ENCODE measurements at places on chromosomes 1 and 21. TPM values are rescaled to one million over a fixed set of nuclear protein-coding genes. Genes with fewer than 3 reads are reported as not detected.

DNA sequence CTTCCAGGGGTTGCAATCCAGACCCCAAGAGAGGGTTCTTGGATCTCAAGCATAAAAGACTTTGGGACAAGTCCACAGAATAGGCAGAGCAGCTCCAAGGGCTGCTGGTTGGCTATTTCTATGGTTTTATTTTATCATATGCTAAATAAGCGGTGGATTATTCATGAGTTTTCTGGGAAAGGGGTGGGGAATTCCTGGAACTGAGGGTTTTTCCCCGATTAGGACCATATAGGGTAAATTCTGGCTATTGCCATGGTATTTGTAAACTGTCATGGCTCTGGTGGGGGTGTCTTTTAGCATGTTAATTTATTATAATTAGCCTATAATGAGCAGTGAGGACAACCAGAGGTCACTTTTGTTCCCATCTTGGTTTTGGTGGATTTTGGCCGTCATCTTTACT, 270.9 kb upstream of the PLXNA2 start:
- no peak for DNase-seq

The MYOM3 gene
- 409 TPM for total RNA-seq

DNA sequence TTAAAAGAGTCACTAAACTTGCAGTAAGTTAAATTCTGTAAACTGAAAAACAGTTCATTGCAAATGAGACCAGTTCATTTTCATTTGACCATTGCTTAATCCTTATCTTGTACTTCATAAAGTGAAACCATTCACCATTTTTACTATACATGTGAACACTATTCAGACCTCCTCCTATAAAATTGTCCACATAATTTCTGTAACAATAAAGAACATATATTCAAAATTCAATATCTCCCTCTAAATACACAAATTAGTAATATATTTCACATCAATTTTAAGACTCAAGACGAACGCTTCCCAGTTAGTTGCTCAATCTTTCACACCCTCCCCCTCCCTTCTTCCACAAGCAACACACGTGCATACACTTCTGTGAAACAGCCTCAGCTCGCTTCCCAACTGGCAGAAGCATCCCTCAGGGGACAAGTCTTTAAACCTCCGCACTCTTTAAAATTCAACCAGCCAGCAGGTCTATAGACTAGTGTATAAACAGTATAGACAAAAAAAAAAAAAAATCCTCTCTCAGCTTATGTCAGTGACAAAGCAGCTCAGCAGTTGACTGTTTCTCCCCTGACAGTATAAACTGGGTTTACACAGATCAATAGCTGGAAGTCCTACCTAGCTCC, 99.6 kb downstream of the DENND1B start:
- DNase-seq, result peak; percentile 30

GRCh38 chr21:25062061-25062460, 545.2 kb downstream of the MRPL39 start:
- no peak for DNase-seq

DNA sequence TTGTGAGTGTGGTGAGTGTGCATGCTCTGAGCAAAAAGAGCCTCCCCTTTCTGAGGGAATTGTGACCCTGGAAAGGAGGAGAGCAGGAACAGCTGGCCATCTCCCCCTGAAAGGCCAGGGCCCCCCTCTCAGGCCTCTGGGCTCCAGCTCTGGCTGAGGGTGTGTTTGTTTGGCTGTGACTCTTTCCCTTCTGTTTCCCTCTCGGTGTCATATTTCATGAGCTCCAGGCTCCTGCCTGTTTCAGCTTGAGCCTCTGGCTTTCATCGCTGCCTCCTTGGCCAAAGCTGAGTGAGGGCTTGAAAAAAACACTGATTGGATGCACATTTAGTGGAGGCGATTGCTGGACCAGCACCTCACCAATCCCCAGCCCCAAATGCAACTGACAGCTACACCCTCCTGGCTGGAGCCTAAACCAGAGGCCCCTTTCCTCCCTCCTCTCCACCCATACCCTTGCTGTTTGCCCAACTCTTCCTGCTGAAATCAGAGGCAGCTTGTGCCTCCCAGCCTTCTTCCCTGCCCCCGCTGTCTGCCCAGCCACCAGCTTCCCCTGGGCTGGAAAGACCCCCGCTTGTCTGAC, 64.1 kb downstream of the DDR2 start:
- peak; percentile 82 for DNase-seq

The CLCNKB gene
- 2.1 TPM for total RNA-seq

GRCh38 chr1:154407198-154408091, 2.3 kb downstream of the IL6R start:
- no peak for DNase-seq

DNA sequence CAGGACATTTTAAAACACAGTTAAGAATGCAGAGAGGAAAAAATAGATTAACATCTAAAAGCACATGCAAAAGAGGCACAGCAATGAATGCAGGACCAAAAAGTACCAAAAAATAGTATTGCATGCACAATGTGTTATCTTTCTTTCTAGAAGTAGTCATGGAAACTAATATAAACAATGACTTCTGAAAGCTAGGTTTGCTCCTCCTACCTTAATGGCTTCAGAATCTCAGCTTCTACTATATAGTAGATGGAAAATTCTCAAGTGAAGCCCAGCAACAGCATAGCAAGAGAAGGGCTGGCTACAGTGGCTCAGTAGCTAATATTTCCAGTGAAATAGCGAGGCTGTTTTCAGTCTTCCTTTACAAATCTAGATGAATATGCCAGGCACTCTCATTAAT, 125.1 kb downstream of the CRB1 start:
- DNase-seq, result no peak

All from left ventricle myocardium superior (tissue), 1 donor.